ENCODE measurements at places on chromosomes 4 and X.
A peak's percentile ranks its signal among the peaks of the same experiment; 100 is the strongest.

GRCh38 chrX:123320622-123321021 is 136.5 kb downstream of the GRIA3 start:
- DNase-seq, result no peak

GRCh38 chr4:76306882-76307659 is 538 bp downstream of the STBD1 start:
- DNase-seq, result peak; percentile 37

- DNase-seq, result no peak
Observed at GRCh38 chr4:21134994-21135393, 434.7 kb downstream of the PACRGL start.

GRCh38 chr4:124862261-124862660 is 149.7 kb upstream of the ANKRD50 start:
- no peak for DNase-seq

GRCh38 chr4:115841871-115842270 is 728.5 kb upstream of the NDST4 start:
- DNase-seq, result no peak

- no peak for DNase-seq
Observed at GRCh38 chr4:33090910-33091309, 2370.7 kb downstream of the PCDH7 start.

GRCh38 chr4:172480471-172480870 is 667.3 kb downstream of the GALNTL6 start:
- DNase-seq, result no peak

GRCh38 chr4:164871673-164872072 is 5.3 kb upstream of the APELA start:
- DNase-seq, result no peak

DNA sequence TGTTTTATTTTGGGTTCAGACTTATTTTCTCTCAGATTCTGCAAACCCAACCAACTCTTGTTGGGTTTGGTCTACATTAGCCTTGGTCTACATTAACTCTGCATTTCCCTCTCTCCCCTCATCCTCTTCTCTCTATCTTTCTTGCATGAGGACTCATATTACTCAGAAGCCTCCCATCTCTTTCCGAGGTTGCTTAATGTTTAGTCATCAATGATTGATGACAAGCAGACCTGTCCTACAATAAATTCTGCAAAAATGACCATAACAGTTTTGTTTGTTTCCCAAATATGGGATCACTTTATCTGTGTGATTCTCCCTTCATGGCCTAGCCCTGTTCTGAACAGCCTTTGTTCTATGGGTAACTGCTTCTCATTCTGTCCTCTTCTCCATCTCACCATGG is 75.2 kb downstream of the GABRB1 start:
- no peak for DNase-seq

GRCh38 chr4:158004101-158004500 is 168.7 kb downstream of the GASK1B start:
- DNase-seq, result no peak

DNA sequence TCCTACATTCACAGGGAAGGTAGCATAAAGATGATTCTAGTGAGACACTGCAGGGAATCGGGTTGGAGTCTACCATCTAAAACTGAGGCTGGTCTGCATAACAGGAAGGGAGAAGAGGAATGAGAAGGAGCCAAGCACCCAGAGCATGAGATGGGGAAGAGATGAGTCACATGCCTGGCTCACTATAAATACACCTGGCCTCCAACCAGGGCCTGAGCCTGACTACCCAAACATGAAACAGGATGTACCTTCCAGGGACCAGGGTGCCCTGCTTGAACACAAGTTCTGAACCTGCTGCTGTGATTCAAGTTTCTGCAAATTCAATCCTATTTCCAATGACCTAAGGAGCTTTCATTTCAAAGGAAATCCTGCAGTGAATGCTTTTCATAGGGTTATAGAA is 24.9 kb downstream of the CD99L2 start:
- DNase-seq, result no peak

GRCh38 chr4:140849526-140849925 is 93.3 kb upstream of the TBC1D9 start:
- no peak for DNase-seq

DNA sequence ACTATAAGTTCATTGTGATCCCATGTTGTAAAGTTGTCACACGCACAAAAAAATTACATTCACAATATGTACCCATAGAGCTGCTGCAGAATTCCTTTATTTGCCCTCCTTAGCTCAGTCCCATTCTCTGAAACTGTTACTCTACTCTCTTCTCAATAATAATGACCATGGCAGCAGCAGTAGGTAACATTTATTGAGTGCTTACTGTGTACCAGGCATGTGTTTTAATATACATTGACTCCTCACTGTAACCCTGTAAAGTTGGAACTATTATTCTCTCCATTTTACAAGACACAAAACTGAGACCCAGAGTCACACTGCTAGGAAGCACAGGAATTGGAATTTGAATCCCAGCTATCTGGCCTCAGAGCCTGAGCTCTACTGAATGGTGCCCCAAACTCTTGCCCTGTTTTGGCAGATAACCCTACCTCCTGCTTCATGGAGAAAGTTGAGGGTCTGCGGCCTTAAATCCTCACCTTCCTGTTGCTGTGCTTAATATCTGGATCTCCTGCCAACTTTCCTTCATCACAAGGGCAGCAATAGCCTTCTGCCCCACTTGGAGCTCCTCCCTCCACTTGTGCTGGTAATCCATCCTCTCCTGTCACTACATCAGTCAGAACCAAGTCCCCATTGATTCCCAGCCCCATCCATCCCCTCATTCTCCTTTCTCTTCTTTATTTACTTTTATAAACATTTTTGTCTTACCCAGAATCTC is 20.8 kb downstream of the GK start:
- DNase-seq, result no peak

DNA sequence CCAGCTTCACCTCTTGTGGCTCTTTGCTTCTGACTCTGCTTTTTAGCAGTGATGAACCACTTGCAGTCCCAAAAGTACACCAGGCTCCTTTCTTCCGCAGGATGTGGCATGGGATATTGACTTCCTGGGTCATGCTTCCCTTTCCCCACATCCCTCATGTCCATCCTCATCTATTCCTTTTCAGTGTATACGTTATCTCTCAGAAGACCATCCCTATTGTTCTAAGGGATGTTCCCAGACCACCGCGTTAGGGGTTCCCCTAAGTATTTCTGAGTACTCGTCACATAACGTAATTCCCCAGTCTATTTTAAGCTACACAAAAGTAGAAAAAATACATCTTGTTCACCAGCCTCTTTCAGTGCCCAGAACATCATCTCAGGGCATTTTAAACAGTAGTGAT is 71.1 kb upstream of the NLGN4X start:
- DNase-seq, result no peak

DNA sequence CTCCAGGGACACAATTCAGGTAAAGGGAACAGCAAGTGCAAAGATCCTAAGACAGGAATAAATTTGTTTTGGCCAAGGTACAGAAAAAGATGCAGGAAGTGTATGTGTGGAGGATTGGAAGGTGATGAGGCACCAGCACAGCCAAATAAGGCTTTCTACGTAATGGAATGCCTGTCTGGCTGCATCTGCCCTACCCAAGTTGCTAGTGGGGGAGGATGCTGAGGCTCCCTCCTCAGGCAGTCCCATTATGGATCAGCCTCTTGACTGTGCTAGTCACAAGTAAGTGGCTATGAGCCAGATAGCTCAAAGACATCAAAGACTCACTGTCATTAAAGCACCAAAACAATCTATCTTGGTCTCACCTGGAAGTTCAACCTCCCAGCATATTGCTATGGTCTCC is 300.9 kb upstream of the FAT4 start:
- DNase-seq, result no peak

- no peak for DNase-seq
Observed at GRCh38 chr4:6288342-6288741, 18.7 kb downstream of the WFS1 start.

All from GDM1 (cell line).